Activated effector memory CD4-positive, alpha-beta T cell treated with Interleukin-2 at 50 U/mL for 16 hours (primary cell): ENCODE measurements at places on chromosomes 4 and X.

GRCh38 chrX:103615781-103616371 is 8.1 kb downstream of the TCEAL3 start:
- DNase-seq = no peak

DNA sequence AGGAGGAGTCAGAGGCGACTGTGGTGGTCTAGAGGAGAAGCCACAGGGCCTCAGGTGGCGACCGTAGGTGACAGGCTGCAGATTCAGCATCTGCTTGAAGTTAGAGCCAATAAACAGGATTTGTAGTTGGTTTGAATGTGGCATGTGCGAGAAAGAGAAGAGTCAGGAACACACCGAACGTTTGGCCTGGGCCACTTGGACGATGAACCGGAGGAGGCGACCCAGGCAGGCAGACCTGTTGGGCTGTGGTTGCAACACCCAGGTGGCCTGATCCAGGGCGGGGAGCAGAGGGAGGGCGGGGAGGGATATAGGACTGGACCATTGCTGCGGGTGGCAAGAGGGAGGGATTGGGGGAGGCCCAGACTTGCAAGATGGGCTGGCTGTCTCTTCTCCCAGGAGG is 10.0 kb upstream of the PSAPL1 start:
- no peak for DNase-seq

GRCh38 chr4:102546635-102547034 is 45.5 kb downstream of the NFKB1 start:
- no peak for DNase-seq

DNA sequence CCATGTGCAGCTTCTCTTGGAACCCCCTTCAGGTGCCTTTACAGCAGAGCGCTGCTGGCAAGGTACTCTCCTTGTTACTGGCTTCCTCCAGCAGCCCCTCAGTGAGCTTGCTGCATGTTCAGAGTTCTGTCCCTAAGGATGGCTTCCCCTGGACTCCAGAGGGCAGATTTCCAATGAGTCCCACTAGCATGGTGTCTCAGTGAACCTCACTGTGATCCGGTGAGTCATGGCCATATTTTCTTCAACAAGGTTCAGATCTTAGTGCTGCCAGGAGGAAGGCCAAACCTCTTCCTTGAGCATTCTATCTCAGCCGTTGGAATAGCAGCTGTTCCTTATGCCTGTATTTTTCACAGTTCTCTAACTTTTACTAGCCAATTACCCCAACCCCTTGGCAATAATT is 98.8 kb downstream of the CASK start:
- no peak for DNase-seq

DNA sequence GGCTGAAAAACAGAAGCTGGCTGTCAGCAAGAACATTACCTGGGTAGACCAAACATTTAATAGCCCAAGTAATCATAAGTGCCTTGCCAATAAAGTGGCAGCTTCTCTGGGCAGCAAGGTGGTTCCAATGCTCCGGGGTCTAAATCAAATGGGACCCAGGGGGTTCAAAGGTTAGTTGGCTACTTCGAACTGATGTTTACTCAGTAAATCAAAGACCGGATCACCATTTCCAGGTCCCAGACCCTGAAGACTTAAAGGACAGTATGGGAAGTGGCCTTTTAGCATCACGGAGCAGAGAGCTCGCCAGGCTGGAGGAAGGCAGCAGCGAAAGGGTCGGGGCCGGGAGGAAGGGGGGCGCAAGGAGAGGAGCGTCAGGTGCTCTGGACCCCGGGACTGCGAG is 1.0 kb downstream of the SH3KBP1 start:
- no peak for DNase-seq

DNA sequence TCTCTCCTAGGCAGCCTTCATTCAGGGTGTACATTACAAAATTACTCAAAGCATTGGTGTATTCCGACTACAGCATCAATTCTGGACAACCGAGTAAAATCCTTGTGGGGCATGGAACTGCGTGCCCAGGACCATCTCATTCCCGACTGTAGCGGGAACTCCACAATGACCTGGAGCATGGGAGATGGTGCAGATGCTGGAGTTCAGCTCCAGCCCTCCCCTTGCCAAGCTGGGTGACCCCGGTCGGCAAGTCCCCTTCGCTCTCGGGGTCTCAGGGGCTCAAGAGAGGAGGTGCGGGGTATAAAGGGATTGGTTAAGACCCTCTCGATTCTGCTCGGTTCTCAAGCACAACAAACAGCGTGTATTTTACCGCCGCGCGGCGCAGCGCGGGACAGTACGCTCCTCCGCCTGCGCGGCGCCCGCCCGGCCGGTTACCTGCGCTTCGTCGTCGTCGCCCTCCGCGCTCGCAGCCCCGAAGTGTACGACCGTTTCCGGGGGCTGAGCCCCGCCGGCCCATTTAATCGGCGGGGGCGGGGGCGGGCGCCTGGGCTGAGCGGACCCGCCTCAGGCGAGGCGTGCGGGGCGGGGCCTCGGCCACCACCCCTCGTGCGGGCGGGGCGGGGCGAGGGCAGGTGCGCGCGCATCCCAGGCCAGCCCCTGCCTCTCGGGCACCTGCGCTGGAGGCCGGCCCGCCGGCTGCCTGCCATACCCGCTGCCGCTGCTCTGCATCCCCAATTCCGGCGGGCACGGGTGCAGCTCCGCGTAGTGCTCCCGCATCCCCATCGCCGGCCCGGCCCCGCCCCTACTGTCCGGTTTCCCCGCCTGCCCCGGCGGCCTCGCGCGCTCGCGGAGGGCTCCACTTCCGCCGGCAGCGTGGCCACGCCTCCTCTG is at the start of gene G6PD:
Gene G6PD (minus strand): TSS at position 493 of the 891 bp plus-strand sequence. CDS start 691 bp downstream, outside the sequence.
- peak; percentile 79 for DNase-seq

DNA sequence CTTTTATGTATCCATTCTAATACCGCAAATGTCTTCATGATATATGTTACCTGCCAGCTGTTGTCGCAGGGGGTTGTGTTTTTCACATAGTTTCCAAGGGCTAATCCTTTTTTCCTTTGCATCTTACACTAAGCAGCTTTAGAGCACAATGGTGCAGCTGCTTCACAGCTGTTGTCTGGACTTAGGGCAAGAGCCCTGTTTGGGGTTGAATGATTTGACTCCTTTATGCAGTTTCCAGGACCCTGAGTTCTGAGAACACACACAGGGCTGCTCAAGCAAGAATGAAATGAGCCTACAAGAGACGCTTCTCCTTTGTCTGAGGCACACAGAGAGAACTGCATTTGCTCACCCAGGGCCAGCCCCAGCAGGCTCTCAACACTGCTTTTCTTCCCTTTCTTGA is 20.2 kb downstream of the CCNG2 start:
- no peak for DNase-seq

GRCh38 chr4:134126955-134127354 is 74.6 kb downstream of the PABPC4L start:
- no peak for DNase-seq

GRCh38 chr4:83282049-83282535 is 2.5 kb downstream of the COQ2 start:
- no peak for DNase-seq

- DNase-seq = no peak
Measured at GRCh38 chr4:147370473-147370872, 110.4 kb upstream of the EDNRA start.

DNA sequence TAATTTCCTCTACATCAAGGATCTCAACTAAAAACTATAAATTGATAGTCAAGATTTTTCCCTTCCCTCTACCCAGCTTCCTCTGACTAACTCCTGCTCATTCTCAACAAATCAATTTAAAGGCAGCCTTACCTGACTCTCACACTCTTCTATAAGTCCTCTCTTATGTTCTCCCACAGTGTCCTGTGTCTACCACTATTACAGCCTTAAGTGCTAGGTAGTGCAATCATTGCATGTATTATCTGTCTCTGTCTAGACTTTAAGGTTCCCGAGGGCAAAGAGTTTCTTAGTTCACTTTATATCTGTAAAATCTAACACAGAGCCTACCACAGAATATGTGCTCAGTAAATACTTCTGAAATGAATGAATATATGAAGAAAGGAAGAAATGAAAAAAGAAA is 123.7 kb downstream of the BTC start:
- no peak for DNase-seq

- no peak for DNase-seq
Measured at GRCh38 chr4:3373468-3373867, 68.3 kb upstream of the HGFAC start.

DNA sequence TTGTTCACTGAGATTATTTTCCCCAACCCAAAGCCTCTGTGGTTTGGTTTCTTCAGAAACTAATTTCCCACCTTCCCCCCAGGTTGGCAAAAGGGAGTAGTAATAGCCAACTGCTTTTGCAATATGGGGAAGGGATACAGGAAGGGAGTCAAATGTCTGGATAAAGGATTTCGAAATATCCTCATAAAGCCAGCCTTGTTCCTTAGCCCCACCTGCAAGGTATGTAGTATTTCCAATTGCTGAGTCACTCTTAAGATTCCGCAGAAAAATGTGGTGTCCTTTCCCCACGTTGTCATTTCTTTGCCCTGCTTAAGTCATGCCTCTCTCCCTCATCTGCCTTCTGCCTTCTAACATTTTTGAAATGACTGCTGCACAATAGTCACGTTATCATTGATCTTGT is 138.8 kb upstream of the DCAF8L1 start:
- DNase-seq = no peak

- DNase-seq = no peak
Measured at GRCh38 chr4:112061207-112061817, 83.9 kb upstream of the FAM241A start.

DNA sequence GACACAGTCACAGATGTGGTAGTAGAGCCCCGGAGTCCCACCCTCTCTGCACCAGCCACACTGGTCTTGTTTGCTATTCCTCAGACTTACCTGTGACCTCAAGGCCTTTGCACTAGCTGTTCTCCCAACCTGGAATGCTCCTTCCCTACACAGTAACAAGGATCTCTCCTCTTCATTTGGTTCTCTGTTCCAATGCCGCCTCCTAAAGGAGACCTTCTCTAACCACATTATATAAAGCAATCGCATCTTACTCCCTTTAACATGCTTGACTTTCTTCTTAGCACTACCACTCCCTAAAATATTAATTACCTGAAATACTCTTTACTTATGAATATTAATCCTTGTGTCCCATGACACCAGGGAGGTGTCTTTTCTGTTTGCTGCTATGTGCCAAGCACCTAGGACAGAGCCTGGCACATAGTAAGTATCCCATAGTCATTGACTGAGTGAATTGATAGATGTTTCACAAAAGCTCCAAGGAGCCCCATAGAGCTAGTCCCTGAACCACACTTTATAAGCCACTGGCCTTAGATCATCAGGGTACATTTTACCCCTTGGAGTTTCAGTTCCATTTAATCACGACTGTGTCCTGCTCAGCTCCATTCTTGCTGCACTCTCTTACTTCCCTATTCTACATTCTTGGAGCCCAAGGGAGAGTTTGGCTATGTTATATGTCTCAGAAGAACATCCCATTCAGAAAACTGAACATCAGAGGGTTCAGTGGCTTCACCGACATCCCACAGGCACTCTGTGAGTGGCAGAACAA is 312.7 kb downstream of the RAB28 start:
- DNase-seq = no peak

GRCh38 chrX:43375136-43375535 is 281.0 kb upstream of the MAOA start:
- no peak for DNase-seq

DNA sequence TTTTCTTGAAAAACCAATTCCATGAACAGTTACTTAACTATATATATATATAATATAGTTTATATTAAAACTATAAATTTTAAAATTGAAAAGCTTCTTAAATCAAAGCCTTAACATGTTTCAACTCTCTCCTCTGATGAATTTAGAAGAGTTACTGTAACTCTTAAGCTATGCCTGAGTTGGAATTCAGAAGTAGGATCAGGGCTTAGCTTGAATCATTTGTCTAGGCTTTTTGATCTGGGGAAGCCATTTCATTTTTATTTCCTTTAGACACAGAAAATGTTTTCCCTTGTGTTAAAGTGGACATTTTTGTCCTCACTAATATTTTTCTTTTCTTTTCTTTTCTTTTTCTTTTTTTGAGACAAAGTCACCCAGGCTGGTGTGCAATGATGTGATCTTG is 40.4 kb upstream of the PDLIM5 start:
- no peak for DNase-seq

DNA sequence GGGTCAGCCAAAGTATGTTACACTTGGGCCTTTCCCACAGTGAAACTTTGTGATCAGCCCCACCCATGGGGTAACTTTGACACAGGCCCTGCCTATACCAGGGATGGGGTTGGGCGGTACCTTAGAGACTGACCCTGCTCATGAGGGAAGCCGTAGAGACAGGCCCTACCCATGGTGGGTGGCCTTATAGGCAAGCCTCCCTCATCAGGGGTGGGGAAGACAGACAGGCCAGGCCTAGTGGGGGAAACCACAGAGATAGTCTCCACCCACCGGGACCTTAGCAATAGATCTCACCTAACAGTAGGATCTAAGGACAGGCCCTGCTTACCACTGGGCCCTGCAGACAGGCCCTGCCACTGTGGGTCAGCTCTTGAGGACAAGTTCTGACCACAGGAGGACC is 6.8 kb downstream of the PLP2 start:
- DNase-seq = no peak

GRCh38 chr4:108110450-108110849 is 58.3 kb downstream of the LEF1 start:
- no peak for DNase-seq

- no peak for DNase-seq
Measured at GRCh38 chrX:107442914-107443527, 6.4 kb upstream of the FRMPD3 start.

DNA sequence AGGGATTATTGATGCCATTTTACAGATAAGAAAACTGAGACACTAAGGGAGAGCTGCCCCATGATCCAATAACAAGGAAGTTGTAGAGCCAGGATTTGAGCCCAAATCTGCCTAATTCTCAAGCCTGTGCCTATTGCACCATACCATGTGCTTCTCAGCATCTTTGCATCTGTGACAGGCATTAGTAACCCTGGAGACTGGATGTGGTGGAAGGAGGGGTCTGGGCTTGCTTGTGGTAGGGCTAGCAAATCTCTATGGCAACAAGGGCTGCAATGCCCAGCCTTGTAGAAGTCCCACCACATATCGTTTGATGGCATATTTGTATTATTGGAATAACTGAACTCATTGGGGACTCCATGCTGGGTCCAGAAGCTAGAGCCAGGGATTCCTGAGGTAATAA is 58.1 kb downstream of the RTL5 start:
- DNase-seq = no peak

- no peak for DNase-seq
Measured at GRCh38 chr4:167222099-167222498, 12.2 kb downstream of the SPOCK3 start.

DNA sequence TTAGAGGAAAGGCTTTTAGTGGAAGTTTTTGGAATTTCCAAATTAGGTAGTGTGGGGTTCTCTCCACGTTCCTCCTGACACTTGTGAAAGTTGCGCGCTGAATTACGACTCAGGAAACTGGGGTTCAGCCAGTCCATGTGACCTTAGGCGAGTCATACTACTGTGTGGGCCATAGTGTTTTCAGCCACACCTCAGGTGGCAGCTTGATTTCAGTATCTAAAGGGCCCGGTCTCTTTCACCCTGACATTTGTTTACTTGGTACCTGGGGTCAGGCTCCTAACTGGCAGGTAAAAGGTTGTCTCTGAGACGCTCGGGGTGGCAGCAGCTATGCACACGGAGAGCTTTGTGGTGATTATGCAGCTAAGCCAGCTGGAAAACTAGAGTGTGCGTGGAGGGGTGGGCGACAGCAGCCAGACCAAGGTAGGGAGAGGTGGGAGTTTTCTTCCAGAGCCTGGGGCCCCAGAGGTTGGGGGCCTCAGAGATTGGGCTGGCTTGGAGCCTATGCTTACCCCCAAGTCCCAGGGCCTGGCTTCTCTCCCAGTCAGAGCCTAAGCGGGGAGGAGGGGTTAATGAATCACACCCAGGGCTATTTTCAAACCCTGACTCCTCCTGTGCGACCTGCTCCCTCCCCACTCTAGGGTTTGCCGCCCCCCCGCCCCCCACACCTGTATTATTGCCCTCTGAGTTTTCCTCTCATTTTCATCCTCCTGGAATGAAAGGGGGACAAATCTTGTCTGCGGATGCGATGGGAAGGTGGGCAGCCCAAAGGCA is 47.2 kb downstream of the STARD8 start:
- no peak for DNase-seq
